ENCODE measurements at places on chromosomes 2 and 18.

DNA sequence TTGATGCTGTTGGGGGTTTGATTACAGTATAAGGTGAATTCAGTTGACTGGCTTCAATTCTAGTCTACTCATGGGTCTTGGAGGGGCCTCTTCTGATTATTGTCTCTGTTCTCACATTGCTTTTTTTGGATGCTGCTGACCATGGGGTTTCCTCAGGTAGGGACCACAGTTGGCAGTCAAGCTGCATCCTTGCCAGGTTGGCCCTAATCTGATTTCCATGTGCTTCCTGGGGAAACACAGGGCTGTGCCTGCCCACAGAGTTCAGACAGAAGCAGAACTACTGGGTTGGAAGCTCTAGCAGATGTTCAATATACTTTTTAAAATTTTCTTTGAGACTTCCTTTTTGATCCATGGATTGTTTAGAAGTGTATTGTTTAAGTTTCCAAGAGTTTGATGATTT lies 227.3 kb downstream of the XIRP2 start:
- DNase-seq, result no peak

- peak; percentile 13 for DNase-seq
Observed at GRCh38 chr2:50872543-50872942, 159.4 kb downstream of the NRXN1 start.

DNA sequence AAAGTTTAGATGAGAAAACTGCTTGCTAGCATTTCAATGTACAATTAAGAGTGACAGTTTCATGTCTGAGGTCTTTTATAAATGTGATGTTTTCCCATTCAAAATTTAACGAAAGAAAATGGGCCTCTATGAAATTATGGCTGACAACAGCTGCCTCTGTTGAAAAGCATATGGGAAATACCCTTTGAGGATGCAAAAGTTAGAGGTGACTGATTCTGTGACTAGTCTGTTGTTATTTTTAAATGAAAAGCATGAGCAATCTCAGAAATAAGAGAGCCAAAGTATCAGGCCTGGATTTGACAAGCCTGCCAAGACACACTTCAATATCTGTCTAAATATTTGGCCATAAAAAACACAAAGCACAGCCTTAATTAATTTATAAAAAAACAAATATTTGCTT lies 580.8 kb downstream of the ERBB4 start:
- no peak for DNase-seq

DNA sequence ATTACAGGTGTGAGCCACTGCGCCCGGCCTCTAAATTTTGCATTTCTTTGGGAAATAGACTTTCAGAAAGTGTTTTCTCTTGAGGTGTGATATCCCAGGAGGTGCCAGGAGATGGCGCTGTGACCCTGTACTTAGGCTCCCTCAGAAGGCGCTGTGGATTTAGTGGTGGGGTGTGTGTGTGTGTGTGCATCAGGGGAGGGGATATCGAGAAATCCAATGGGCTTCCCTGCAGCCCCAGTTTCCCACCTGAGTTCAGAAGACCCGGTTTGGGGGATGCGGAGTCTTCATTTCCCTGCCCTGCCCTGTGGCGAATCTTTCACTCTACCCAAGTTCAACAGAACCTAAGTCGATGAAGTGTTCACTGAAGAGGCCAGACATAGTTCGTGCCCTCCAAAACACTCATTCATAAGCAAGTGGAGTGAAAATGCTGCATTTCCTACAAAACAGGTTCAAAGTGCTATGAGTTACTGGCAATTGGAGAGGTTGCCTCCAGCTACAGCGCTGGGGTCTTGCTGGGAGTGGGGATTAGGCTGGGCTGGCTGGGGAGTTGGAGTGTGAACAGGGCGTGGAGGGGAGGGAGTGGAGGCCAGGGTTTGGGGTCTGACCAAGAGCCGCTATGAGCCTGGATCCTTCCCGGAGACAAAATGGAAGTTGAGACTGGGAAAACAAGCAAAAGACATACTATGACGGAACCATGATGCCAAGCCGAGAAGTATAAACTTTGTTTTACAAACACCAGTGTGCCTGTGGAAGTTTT lies 6.5 kb upstream of the WNT6 start:
- DNase-seq, result peak; percentile 85

DNA sequence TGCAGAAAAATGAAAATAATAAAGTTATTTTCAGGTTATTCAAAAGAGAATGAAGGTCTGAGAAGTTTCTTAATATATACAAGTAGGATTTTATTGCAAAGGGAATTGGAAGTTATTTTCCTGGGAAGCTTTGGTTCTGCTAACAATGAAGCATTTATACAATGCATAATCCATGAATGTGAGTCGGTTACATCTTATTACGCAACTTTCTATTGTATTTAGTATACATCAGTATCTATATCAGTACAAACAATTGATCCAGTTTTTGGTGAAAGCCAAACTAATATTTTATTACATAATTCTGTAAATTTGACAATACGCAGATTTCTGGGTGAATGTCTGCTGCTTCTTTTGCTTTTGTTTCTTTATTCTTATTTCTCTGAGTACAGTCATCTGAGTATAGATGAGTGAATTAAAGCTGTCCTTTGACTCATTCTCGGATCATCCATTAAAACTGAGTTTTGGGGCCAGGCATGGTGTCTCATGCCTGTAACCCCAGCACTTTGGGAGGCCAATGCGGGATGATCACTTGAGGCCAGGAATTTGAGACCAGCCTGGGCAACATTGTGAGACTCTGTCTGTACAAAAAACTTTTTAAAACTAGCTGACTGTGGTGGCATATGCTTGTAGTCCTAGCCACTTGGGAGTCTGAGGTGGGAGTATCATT lies 108.5 kb downstream of the SOCS6 start:
- no peak for DNase-seq

GRCh38 chr2:218897394-218898108 lies 16.9 kb downstream of the WNT10A start:
- DNase-seq, result peak; percentile 40

- no peak for DNase-seq
Observed at GRCh38 chr2:215218587-215219577, 80.5 kb upstream of the ABCA12 start.

- DNase-seq, result no peak
Observed at GRCh38 chr2:145685383-145686050, 1165.6 kb upstream of the ZEB2 start.

DNA sequence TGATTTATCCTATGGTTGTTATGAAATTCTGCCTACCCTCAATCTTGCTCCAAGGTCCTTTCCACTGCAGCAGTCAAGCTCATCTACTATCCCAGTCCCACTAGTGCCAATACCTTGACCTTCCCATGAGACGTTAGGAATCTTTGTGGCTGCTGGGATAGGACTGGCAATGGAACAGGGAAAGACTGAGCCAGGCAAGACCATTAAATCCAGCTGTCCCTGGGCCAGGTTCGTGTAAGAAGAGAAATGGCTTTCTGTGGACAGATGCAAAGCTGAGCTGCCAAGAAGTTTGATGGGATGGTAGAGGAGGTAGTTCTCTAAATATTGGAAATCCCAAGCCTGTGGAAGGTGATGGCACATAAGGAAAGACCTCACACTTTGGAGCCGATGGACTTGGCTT lies 50.1 kb upstream of the TMEM17 start:
- DNase-seq, result no peak

GRCh38 chr2:10919771-10920621 lies 8.3 kb downstream of the KCNF1 start:
- no peak for DNase-seq

- no peak for DNase-seq
Observed at GRCh38 chr2:197209246-197209645, 101.3 kb downstream of the ANKRD44 start.

GRCh38 chr18:78768656-78769501 lies 210.7 kb upstream of the SALL3 start:
- DNase-seq, result no peak

DNA sequence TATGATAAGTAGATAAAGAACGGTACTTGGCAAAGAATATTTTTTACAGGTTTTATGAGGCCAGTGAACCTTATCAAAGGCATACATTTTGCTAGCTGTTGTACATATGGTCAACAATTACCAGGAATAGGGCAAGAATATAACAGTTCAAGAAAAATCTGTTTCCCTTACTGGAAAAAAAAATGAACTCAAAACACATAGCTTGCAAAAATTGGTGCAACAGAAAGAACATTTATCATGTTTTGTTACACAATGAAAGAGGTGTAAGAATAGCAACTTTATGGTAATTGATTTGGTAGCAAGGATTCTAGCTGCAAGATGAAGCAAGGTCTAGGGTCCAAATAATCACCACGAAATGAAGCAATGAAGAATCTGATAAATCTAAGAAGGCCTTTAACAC lies 41.6 kb downstream of the TTC21B start:
- no peak for DNase-seq

- no peak for DNase-seq
Observed at GRCh38 chr2:86439879-86440630, 1.1 kb upstream of the KDM3A start.

- DNase-seq, result no peak
Observed at GRCh38 chr2:88042476-88042875, 13.1 kb downstream of the KRCC1 start.

- DNase-seq, result no peak
Observed at GRCh38 chr2:67516362-67516761, 119.2 kb downstream of the ETAA1 start.

- peak; percentile 0 for DNase-seq
Observed at GRCh38 chr2:128466776-128467175, 148.1 kb upstream of the HS6ST1 start.

GRCh38 chr18:51250006-51250405 lies 52.5 kb upstream of the MEX3C start:
- DNase-seq, result no peak

DNA sequence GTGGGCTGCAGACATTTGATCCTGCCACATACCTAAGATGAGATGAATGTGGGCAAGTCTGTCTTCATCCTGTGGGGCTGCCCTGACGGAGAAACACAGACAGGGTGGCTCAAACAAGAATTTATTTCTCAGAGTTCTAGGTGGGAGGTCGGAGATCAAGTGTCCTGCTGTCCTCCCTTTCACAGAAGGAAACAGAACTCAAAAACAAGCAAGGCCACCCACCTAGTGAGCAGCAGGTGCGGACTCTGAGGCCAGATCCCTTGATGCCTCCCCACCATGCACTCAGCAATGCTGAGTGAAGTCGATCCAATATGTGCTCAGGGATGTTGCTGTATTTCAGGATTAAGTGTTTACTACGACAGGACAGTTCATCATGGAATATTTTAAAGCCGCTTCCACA lies 63.0 kb upstream of the SNTG2 start:
- peak; percentile 48 for DNase-seq

- peak; percentile 82 for DNase-seq
Observed at GRCh38 chr2:227884511-227884947, 13.1 kb downstream of the DAW1 start.

DNA sequence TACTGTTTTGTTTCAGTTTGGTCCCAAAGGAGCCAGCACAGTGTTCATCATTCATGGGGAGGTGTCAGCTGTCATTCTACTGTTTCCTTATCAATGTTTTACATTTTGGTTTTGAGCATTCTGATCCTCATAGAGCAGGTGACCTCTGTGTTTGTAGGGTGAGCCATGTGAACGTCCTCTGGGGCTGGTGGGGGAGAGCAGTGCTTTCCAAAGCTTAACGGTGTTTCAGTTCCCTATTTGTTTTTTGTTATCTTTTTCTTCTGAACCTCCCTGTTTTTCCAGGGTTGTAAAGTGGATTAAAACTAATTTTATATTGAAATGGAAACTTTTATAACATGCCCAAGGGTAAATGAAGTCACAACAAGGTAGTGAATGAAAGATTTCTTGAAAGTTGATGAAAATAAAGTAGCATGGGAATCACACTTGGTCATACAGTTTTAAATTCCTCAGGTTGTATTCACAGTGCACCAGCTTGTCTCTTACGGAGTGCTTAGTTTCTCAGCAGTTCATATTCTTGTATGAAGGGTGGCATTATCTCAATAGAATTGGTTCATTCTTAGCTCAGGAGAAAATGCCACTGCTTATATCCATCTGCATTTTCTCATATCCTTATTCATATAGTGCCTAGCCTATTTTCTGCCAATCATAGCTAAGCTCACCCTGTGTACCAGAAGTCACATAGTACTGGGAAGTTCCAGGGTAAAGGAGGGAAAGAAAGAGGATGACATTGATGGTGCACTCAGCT lies 54.5 kb downstream of the MAP4K4 start:
- no peak for DNase-seq

GRCh38 chr2:232102380-232102779 lies 140.9 kb downstream of the DIS3L2 start:
- DNase-seq, result no peak

DNA sequence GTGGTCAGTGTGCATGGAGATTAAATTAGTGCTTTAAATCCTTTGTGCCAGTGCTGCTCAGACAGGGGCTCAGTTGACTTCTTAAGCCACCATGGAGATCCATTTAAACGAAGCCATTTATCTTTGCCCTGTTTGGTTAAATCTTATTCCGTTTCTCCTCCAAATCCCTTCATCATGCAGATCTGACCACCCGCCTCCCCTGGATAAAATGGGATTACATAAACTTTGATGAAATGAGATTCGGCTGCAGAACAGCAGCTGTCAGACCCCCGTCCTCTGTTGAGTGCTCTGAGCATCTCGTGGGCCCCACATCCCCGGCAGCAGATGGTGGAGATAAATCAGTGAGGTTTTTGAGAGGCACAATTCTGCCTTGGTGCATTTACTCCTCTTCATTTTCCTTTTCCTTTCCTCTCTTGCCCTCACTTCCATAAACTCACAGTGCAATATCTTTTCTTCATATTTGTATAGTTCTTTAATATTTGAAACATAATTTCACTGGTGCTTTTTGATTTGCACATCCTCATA lies 84.4 kb upstream of the TWIST2 start:
- DNase-seq, result no peak

DNA sequence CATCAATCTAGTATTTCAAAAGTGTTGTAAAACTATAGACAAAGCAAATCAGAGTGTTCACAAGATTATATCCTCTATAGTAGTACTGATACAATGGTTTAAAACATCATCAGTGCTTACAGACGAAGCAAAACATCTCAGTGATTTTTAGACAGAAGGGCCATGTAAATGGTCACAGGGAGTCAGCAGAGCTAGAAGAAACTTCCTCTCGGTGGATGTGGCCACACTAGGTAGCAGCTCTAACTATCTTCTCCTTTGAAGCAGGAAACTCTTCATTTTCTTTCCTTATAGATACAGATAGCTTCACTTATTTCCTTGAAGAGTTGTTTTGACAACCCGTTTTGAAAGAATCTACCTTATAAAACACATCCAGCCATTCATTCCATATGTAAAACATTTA lies 80.4 kb upstream of the CD226 start:
- no peak for DNase-seq

DNA sequence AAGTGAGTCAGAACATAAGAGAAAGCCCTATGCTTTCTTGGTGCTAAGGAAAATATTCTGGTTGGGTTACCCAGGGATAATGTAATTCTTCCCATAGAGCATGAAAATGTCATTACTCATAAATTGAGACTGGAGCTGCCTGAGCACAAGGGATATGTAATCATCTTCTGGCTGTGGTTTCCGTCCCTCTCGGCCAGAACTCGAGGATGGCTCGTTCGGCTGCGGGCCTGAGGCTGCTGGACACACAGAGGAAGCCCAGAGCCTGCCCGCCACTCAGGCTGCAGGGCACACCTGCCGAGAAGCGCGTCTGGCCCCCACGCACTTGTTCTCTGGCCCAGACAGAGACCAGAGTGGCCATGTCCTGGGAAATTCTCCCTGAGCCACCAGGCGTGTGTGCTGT lies 104.9 kb downstream of the ASAP2 start:
- DNase-seq, result no peak
